ENCODE measurements at places on chromosomes 4 and X.

DNA sequence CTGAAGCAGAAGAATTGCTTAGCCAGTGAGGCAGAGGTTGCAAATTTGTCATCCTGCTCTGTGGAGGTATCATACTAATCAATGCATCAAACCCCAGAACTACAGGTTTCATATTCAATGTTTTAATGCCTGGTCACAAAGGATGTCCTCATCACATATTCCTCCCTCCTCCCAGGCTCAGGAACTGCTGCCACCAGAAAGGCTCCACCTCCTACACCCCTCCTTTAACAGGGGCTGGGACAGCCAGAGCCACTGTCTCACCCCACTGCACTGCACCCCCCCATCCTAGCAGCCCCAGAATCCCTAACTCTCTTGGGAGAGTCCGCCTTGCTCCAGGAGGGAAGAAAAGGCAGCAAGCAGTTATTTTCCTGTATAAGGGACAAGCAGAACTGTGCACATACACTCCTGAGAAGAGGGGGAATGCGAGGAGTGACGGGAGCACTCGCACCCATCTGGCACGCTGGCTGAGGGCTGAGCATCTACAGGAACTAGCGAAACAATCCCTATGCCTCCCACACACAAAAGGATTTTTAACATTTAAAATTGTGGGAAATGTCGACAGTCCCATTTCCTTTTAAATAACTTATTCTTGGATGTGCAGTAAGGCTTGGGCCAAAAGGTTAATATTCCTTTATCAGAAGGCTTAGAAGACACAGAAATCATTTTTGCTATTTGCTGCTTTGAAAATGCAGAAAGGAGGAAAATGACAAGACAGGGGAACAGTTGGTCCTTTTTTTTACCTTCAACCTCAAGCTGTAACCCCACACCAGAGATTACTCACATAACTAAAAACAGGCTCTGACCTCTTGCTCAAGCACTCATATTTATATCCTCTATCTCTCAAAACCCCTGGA is 27.8 kb downstream of the CD99L2 start:
- no peak for DNase-seq

GRCh38 chr4:85761803-85762528 is 287.0 kb downstream of the ARHGAP24 start:
- no peak for DNase-seq

- no peak for DNase-seq
These were observed 167.6 kb downstream of the DKK2 start for GRCh38 chr4:106868381-106869035.

- DNase-seq = no peak
These were observed 19.0 kb downstream of the ATP8A1 start for GRCh38 chr4:42637867-42638266.

- DNase-seq = peak; percentile 50
These were observed 53.5 kb downstream of the BMP3 start for GRCh38 chr4:81084029-81084428.

GRCh38 chrX:3501833-3502535 is 155.5 kb upstream of the MXRA5 start:
- DNase-seq = no peak

DNA sequence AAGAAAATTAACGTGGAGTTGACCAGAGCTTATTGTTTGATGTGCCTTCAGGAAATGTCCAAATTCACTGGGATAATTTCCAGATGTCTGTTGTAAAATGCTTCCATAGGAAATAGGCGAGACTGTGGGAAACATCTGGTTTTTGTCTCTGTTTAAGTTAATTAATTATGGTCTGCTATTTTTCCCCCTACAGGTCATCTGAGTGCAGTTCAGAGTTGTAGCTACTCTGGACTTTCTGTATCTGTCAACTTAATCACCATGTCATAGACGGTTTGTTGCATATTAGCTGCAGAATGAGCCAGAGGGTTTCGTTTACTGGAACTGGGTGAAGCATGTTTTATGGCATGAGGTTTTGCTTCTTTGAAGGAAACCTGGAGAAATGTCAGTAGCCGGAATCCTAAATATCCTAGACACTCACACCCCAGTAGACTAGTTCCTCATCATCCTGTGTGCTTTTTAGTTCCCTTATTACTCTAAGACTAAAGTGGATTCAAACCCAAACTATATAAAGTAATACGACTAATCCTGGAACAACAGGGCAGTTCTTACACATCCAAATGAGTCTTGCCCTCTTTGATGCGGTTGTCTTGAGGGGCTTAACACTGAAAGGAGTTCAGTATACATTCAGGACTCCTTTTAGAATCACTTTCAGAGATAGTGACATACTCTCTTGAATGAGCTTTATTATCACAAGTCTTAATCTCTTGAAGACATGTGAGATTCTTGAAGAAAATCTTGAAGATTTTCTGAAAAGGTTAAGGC is 62.5 kb downstream of the PPEF1 start:
- no peak for DNase-seq

GRCh38 chr4:61201961-61202637 is 2.0 kb downstream of the ADGRL3 start:
- peak; percentile 54 for DNase-seq

DNA sequence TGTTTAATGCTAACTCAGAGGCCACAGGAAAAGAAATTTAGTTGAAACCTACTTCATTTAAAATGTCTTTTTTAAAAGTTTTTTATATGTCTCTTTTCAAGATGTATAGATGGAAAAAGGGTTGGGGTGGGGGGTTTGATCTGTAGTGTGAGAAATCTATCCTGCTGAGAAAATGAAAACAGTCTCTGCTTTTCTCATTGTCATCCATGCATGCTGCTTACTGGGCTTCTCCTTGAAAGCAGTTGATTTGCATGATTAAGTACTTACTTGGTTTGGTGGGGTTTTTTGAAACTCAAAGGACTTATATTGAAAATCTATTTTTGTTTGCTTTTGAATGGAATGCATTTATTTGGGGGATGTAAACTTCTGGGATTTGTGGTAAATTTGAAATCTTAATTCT is 313.6 kb upstream of the DKK2 start:
- no peak for DNase-seq

GRCh38 chr4:14856062-14856933 is 146.0 kb upstream of the CPEB2 start:
- no peak for DNase-seq

DNA sequence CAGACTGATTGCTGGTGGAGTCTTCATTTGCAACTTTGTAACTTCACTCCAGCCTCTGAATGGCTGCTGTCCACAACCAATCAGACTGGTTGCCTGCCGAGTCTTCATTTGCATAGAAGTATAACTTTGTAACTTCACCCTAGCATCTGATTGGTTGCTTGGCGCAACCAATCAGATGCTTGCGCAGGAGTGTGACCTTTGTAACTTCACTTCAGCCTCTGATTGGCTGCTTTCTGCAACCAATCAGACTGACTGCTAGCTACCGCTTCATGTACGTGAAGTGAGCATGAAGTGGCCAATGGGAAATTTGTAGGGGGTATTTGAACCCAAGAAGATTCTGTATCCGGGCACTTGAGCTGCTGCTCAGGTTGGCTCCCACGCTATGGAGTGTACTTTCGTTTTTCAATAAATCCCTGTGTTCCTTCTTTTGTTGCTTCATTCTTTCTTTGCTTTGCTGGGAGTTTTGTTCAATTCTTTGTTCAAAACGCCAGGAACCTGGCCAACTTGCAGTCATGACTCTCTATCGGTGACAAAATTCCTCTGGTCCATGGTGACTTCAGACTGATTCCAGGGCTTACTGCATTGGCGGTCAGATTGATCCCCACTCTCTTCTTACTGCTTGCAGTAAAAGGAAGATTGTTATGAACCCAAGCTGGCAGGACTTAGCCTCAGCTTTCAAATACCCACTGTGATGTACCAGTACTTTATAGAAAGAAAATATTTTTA is 46.4 kb upstream of the FGG start:
- DNase-seq = no peak

- DNase-seq = no peak
These were observed 75.9 kb downstream of the NAA11 start for GRCh38 chr4:79249881-79250503.

GRCh38 chr4:140243278-140243753 is 89.3 kb upstream of the MAML3 start:
- peak; percentile 25 for DNase-seq

DNA sequence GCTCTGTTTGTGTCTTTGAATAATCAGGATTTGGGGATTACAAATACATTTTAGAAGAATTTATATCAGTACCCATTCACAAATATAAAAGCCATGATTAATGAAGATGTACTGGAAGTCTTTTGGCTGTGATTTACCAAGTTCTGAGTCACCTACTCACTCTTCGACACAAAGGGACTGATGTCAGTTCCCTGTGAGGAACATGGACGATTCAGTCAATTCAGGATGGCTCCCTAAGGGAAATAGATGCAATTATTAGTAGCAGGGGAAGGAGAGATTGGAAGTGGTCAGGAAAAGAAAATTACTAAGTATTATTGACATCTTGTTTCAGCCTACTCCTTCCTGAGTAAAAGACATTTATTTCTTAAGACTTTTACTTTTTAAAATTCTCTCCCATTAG is 550.7 kb upstream of the SLIT2 start:
- no peak for DNase-seq

GRCh38 chr4:8048856-8049676 is 109.4 kb upstream of the AFAP1 start:
- no peak for DNase-seq

DNA sequence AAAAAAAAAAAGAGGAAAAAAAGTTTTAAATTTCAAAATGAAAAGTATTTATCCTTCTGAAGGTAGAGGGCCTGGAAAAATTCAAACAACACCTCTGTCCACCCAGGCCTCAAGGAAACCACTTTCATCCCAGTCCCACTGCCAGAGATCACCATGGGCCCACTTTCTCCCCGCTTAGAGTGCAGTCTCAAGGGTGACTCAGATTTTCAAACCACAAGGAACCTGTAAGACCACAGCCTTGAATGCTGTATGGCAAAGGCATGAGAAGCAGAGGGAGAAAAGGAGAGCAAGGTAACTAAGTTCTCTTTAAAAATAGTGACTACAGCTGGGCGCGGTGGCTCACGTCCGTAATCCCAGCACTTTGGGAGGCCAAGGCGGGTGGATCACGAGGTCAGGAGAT is 87.9 kb upstream of the PACRGL start:
- no peak for DNase-seq

- no peak for DNase-seq
These were observed 35.1 kb downstream of the PCGF3 start for GRCh38 chr4:740656-741282.

DNA sequence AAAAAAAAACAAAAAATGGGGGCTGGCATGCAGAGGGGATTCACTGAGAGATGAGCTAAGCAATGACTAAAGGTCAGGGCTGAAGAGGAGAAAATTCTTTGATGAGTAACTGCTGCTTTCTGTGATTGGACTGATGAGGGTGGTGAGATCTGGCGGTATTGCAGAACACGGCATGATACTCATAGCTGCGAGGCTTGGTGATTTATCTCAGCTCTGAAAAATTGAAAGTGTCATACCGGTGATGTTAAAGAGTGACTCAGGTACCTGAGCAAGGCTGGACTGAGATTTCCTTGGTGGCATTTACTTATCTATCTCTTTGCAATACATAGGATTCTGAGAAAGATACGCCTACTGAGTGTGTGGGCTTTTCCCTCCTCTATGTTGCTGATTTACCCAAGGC is 204.1 kb upstream of the DDX53 start:
- DNase-seq = no peak

- no peak for DNase-seq
These were observed 167.4 kb downstream of the COL4A6 start for GRCh38 chrX:108270739-108271396.

GRCh38 chr4:185916683-185917082 is 104.7 kb upstream of the SORBS2 start:
- no peak for DNase-seq

DNA sequence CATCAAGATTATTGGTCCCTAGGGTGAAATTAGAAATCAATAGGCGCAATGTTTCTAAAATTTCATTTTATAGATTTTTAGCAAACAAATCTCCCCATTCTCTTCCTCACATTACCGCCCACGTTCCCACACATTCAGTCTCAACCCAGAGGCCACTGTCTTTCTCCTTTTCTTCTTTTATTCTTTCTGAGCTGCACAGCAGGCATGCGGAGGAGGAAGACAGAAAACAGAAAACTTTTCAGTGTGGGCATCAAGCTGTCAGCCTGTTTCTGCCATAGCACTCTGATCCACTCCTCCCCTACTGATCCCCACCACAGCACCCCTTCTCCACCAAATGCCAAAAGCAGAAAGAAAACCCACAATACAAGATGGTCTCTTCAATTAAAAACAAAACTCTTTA is 94.8 kb upstream of the ADAMTS3 start:
- no peak for DNase-seq

- no peak for DNase-seq
These were observed 138.5 kb downstream of the ARX start for GRCh38 chrX:24877288-24877664.

- DNase-seq = no peak
These were observed 137.5 kb downstream of the AMMECR1 start for GRCh38 chrX:110180176-110180927.

- no peak for DNase-seq
These were observed 1483.2 kb downstream of the PCDH7 start for GRCh38 chr4:32203340-32203739.

DNA sequence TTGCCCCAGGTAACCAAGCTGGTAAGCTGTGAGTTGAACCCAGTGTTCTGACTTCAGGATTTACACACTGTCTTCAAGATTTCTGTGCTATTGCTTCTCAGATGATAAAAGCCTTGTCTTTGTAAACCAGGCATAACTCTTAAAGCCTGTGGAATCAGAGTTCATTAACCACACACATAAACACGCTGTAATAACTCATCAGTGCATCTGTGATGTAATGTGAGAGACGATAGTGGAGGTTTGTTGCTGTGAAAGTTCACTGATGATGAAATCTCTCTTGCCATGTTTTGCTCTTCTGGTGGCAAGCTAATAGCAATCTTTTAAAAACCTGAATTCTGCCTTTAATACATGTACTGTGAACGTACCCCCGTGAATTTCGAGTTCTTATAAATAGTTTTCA is 41.5 kb downstream of the CLCN4 start:
- no peak for DNase-seq

- DNase-seq = no peak
These were observed 335.8 kb downstream of the PABPC4L start for GRCh38 chr4:133865612-133866327.

- no peak for DNase-seq
These were observed 29.2 kb downstream of the P2RY8 start for GRCh38 chrX:1507511-1508463.

DNA sequence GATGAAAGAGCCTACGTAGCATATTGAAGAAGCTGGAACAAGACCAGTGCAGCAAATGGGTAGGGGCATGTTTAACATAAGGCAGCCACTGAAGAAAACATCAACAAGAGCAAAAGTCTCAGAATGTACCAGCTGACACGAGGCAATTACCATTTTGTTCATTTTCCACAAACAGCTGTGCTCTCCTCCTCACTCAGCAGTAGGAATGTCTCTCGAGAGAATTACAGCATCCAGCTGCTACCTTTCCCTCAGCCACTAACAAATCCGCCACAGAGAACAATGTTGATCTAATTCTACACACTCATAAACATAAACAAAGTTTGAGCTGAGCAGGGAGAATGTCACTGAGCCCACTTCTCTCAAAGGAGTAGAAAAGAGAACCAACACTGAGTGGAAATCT is 68.0 kb downstream of the OPHN1 start:
- DNase-seq = no peak

GRCh38 chr4:140304346-140304745 is 69.1 kb upstream of the SCOC start:
- no peak for DNase-seq

- DNase-seq = no peak
These were observed 455.0 kb downstream of the ZIC3 start for GRCh38 chrX:138020941-138021340.

- DNase-seq = no peak
These were observed 238.5 kb upstream of the PGRMC2 start for GRCh38 chr4:128525992-128526630.
